ENCODE measurements at places on chromosomes 2 and 18.

- no peak for DNase-seq
These were observed 30.9 kb downstream of the NOL10 start for GRCh38 chr2:10658914-10659257.

DNA sequence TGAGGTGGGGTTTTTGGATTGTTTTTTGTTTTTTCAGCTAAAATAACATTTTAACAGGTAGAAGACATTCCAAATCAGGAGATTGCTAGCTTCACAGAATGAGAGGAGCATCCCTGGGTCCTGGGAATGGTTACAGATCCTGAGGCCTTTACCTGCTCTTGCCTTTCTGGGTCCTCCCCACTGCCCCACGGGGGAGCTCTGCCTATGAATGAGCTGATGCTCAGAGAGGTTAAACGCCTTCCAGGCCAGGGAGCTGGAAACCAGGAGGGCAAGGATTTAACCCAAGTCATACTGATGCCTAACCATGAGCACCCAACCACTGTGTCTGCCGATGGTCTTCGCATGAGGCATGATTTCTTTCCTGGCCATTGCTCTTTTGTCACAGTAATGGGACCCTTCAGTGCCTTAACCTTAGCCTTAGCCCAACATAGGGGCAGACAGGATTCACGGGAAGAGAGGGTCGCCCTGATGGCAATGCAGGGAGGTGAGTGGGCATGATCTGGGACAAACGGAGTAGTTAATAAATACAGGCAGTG, 16.1 kb downstream of the MOCOS start:
- DNase-seq = peak; percentile 36

- DNase-seq = no peak
These were observed 101.1 kb upstream of the PID1 start for GRCh38 chr2:229372207-229372606.

- no peak for DNase-seq
These were observed 760.3 kb upstream of the SOX11 start for GRCh38 chr2:4931721-4932365.

DNA sequence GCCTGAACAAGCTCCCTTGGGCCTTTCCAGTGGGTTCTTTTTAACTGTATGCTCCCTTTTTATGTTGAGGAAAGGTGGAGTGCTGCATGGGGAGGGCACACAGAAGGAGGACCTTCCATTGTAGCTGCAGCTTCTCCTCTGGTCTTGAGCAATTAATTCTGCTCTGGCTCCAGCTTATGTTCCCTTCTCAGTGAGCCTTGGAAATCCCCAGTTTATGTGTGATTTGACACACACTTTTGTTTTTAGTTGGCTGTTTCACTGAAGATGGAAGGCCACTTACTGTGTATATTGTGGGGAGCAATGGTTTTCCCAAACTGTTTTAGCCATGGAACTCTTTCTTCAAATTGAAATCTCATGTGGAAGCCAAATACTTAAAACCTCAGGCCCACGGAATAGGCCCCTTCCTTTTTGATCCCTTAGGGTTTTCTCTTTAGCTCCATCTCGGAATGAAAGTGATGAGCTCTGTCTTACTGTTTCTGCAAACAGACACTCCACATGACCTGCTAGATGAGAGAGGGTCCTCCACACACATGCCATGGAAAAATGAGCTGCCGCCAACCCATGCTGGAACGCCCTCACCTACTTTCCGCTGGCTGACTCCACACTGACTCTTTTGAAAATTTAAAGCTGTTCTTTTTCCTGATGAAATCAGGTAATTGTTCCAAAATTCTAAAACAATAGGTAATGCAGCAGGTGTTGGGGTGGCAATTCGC, 280.9 kb upstream of the SIX2 start:
- DNase-seq = no peak

DNA sequence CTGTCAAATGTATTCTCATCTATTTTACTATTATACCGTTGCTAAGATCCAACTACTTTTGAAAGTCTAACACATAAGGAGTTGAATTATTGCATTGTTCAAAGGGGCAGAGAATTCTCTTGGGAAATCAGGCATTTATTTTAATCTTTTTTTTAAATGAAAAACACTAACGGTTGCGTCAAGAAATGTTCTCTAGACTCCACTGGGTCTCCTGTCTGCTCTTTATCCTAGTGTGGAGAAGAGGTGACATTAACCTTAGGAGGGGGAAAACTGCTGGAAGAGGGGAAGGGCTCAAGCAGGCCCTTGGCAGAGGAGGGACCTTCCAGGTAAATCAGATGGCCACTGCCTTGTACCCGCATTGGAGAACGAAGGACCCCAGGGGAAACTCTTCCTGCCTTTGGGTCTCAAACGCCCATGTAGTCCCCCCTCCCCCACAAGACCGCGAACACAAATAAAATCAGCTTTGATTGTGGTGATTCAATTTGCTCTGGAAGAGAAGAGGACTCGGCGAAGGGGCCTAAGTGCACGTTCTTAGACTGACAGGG, 1.1 kb upstream of the APCDD1 start:
- no peak for DNase-seq

DNA sequence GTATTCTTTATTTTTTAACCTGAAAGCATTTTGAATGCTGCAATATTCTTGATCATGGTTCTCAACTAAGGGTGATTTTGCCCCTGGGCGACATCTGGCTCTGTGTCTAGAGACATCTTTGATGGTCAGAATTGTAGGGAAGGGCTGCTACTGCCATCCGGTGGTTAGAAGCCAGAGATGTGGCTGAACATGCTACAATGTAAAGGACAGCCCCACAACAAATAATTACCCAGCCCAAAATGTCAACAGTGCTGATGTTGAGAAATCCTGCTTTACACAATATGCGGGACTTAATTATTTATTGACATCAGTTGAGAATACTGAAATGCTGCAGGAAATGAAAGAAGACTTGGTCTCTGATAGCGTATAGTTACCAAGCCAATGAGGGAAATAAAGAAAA, 37.5 kb upstream of the SERPINB2 start:
- DNase-seq = peak; percentile 58

- peak; percentile 61 for DNase-seq
These were observed 113.1 kb upstream of the GPC1 start for GRCh38 chr2:240322231-240322955.

- DNase-seq = no peak
These were observed 95.6 kb upstream of the THOC1 start for GRCh38 chr18:363301-364085.

GRCh38 chr2:129891341-129892320, 87.8 kb upstream of the RAB6C start:
- DNase-seq = no peak

GRCh38 chr2:190121971-190122370, 59.4 kb upstream of the MSTN start:
- DNase-seq = no peak

- peak; percentile 30 for DNase-seq
These were observed 15.3 kb downstream of the CHRNA1 start for GRCh38 chr2:174748948-174749347.

GRCh38 chr2:221064058-221064854, 507.8 kb downstream of the EPHA4 start:
- DNase-seq = no peak

GRCh38 chr18:12066910-12067511, 26.6 kb upstream of the ANKRD62 start:
- no peak for DNase-seq

DNA sequence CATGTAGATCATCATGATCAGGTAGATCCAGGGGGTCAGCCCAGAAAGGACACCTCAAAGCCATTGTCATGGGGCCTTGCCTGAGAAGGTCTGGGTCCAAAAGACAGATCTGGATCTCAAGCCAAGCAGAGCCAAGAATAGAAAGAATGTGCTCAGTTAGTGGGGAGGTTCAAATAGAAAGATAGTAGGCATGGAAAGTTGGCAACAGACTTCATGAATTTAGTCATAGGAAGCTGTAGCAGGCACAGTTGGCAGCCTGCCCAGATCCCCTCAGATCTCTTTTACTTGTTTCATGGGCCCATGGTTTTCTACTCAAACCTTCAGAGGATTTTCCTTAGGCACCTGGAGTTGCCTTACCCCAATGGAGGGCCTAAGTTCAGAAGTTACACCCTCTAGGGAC, 767.0 kb downstream of the SLC4A3 start:
- no peak for DNase-seq

- DNase-seq = peak; percentile 70
These were observed at the start of the genes FAM228B and PFN4 for GRCh38 chr2:24123195-24123921. FAM228B (plus strand) TSS chr2:24123469; CDS start chr2:24124362, 893 bp downstream. PFN4 (minus strand) TSS chr2:24123334; CDS start chr2:24122535, 799 bp downstream.

- no peak for DNase-seq
These were observed 5.0 kb downstream of the B3GNT2 start for GRCh38 chr2:62200868-62201267.

DNA sequence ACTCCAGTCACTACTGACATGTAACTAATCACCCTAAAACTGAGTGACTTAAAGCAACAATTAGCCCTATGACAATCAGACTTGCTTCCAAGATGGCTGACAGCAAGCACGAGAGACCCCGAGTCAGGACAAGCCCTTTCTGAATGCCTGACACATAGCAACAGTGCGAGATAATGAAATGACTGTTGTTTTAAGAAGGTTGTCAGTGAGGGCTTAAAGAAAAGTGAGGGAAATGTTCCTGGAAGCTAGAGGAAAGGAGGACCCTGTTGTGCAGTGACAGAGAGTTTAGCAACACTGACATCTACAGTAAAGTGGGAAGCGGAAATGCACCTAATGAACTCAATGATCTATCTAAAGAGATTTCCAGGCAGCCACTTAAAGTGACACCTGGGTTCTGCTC, 163.1 kb downstream of the STK39 start:
- no peak for DNase-seq

DNA sequence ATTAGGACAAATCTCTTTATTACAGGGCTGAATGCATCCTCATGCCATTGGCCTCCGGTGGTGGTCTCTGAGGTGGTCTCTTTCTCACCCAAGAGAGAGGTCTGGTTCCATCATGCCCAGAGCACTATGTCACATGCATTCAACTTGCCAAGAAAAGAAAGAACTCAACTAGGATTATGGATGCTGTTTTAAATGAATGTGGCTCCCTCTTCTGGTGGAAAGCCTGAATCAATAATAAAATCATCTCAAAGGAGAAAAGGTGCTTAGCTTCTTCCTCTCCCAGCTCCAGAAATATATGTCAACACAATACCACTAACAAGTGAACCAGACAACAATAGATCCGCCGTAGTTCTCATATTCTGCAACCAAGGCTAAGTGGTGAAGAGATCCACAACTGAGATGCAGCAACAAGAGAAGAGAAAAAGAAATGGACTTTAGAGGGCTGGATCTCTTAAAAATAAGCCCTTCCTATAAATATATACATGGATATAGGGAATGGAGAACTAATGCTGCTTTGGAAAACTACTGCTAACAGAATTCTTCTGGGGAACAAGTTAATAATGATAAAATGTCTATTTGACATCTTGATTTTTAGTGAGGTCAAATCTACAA, 396.8 kb downstream of the NCKAP5 start:
- DNase-seq = peak; percentile 14

DNA sequence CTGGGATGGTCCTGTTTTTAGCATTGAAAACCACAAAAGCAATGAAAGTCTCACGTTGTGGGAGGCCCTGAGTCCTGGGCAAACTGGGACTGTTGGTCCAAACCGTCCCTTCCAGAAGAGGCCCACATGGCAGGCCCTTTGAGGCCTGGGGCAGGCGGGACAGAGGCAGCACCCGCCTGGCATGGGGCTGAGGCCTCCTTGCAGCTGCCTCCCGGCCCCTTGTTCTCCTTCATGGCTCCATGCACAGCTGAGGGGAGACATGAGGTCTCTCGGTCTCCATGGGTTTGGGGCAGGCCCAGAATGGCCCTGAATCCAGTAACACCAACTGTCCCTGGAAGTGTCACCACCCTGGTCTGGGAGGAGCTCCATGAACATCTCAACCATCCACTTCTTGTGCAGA, 61.9 kb downstream of the RRM2 start:
- no peak for DNase-seq

DNA sequence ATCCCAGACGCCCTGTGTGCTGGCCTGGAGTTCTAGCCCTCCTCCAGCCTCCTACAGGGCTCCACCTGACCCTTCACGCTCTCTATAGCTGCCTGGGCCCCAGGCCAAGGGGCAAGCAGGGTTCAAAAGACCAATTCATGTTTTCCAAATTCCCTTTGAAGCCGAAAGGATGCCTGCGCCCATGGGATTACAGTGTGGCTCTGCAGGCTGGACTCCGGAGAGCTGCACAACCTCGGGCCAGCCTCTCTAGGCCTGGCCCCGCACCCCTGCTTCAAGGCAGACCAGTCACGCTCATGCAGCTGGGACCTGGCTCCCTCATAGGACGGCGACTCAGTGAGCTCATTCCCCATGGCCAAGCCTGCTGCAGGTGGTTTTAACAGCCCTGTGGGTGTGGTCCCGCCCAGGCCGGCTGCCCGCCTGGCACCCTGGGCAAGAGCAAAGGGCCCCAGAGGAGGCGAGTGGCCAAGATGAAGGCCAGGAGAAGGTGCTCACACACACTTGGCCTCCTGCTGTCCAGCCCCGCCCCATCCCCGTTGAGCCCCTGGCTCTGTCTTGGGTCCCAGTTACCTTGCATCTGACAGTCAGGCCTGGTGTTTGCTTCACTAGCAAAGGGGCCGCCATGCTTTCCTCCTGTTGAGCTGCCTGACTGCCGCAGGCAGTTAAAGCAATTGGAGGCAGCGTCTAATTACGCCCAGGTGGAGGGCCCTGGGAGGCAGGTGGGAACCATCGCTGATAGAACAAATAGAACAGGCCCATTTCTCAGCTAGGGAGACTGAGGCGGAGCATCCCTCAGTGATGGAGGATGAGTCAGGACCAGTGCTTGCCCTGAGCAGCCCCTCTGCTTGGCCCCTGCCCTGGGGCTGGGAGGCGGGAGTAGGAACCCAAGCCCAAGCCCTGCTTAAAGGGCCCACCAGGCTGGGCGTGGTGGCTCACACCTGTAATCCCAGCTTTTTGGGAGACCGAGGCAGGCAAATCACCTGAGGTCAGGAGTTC, 56.9 kb downstream of the SMAD7 start:
- peak; percentile 81 for DNase-seq

GRCh38 chr2:3476321-3476984, 42.9 kb downstream of the ADI1 start:
- DNase-seq = no peak

GRCh38 chr18:6775702-6776101, 46.2 kb downstream of the ARHGAP28 start:
- DNase-seq = no peak

DNA sequence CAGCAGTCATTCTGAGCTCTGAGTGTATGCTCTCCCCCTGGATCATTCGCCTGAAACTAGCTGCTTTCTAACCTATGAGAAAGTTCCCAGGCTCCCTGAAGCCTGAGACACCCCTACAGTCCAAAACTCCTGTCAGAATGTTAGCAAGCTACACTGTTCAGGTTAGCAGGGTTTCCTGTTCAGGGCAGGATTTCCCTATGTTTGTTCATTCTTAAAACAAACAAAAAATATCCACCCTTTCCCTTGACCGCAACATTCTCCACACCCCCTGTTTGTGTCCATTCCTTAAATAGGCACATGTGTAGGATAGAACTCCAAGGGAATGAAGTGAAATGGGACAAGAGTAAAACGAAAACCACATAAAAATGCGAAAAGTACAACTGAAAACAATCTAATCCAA, 83.1 kb downstream of the KLF7 start:
- no peak for DNase-seq

DNA sequence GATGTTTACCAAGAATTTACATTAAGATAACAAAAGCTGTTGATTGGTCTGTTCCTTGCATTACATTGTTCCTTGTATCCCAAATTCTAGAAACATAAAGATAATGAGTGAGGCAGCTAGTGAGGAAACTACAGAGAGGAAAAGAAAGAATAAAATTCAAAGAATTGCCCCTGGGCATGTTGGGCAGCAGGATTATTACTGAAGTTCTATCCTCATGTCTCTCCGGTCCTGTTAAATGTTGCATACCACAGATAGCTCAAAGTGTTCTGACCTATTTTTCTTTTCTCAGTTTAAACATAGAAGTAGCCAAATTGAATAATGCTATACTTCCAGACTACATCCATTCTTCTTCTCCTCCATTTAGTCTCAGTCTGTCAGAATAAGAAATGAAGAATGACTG, 58.2 kb upstream of the DYNC1I2 start:
- no peak for DNase-seq
